ENCODE measurements at places on chromosomes 11 and 22.

- DNase-seq = no peak
Measured at GRCh38 chr22:32261306-32261705, 6.2 kb upstream of the SLC5A4 start.

GRCh38 chr11:72112978-72113808 lies 698 bp upstream of the ANAPC15 start:
- no peak for DNase-seq

DNA sequence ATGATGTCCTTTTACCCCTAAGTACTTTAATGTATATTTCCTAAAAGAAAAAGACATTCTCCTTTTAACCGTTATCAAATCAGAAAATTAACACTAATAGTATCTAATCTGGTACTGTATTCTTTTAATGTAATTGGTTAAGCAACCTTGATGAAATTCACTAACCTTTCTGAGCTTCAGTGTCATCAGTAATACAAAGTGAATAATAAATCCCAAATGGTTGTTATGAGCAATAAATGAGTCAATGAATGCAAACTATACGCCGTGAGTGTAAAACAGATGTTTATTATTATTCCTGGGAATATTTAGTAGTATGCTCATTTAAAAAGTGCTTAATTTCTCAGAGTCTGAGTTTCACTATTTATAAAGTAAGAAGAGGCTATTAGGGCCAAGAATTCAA lies 21.5 kb downstream of the UEVLD start:
- DNase-seq = no peak

GRCh38 chr11:111063726-111064517 lies 181.6 kb upstream of the POU2AF2 start:
- no peak for DNase-seq

- DNase-seq = no peak
Measured at GRCh38 chr11:109140857-109141515, 281.0 kb upstream of the C11orf87 start.

- DNase-seq = no peak
Measured at GRCh38 chr11:70790671-70791300, 392.5 kb downstream of the CTTN start.

GRCh38 chr11:133227632-133228111 lies 304.6 kb downstream of the OPCML start:
- DNase-seq = no peak
